ENCODE measurements at places on chromosomes 7 and 10.

GRCh38 chr7:69735582-69735981 lies 137.3 kb downstream of the AUTS2 start:
- H3K27me3 ChIP-seq = no peaks in the 10 kb centered on the region
- DNase-seq = no peak
- H3K4me1 ChIP-seq = no peaks in the 10 kb centered on the region
- H3K27ac ChIP-seq = no peak overlapping the region
- H3K4me3 ChIP-seq = no peak overlapping the region

DNA sequence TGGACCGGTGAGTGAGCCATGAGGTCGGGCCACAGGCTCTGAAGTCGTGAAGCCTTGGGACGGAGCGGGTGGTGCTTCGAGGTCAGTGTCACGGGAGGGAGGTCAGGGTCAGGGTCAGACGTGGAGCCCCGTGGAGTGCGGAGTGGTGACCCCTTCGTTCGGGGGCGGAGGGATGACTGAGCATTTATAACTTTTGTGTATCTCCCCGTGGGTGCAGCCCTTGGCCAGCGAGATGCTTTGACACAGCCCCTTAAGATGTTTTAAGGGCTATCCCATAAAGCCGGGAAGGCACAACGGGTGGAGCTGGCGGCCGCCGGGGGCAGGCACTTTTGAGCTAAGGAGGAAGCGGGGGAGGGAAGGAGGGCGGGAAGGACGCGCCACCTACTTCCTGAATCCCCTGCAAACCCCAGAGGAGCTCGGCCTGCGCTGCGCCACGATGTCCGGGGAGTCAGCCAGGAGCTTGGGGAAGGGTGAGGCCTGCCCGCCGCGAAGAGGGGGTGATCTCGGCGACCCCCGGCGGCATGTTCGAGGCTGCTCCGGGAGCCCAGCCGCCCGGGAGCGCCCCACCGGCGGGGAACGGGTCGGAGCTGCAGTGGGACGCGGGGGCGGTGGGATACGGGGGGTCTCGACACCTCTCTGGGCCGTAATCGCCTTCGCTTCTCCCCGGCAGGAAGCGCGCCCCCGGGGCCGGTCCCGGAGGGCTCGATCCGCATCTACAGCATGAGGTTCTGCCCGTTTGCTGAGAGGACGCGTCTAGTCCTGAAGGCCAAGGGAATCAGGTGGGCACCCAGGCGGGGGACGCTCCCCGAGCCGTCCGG lies at the start of gene GSTO1:
GSTO1 (plus strand) TSS at position 400 of the 818 bp plus-strand sequence; CDS start at position 437, 37 bp downstream.
- H3K27ac ChIP-seq = peak within 1 kb of the TSS; percentile 93
- DNase-seq = peak; percentile 76
- peaks cover 28% of the 10 kb centered on the region for H3K36me3 ChIP-seq
- H3K4me3 ChIP-seq = peak within 1 kb of the TSS; percentile 92
- peaks cover 16% of the 10 kb centered on the region for H3K27me3 ChIP-seq
- peaks cover 52% of the 10 kb centered on the region for H3K4me1 ChIP-seq

- H3K4me1 ChIP-seq = peaks cover 26% of the 10 kb centered on the region
- peak; percentile 57 for DNase-seq
- peaks cover 2% of the 10 kb centered on the region for H3K36me3 ChIP-seq
- H3K4me3 ChIP-seq = peak overlapping the region; percentile 68
Observed at GRCh38 chr7:141073173-141073640, 657 bp upstream of the TMEM178B start.

DNA sequence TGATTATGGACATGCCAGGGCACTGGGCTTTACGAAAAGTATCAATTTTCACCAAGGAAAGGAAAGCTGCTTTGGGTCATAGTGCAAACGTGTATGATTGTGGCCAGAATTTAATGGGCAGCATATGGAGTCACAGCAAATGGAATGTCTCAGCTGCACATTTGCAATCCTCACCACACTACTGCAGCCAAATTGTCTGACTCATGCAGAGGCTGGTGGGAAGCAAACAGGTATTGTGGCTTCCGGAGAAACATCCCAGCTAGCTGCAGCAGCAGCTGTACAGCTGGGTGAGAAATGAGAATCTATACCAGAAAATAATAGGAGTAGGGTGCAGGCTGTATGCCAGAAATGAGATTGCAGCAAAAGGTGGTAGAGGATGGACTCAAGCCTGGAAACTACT lies 374.7 kb upstream of the VWC2 start:
- H3K27me3 ChIP-seq = no peaks in the 10 kb centered on the region
- H3K36me3 ChIP-seq = no peaks in the 10 kb centered on the region
- no peaks in the 10 kb centered on the region for H3K4me1 ChIP-seq
- H3K27ac ChIP-seq = no peak overlapping the region
- H3K4me3 ChIP-seq = no peak overlapping the region

GRCh38 chr7:154953006-154953684 lies 49.8 kb downstream of the PAXIP1 start:
- no peak overlapping the region for H3K4me3 ChIP-seq
- no peaks in the 10 kb centered on the region for H3K27me3 ChIP-seq
- no peak overlapping the region for H3K27ac ChIP-seq
- peak; percentile 77 for DNase-seq
- no peaks in the 10 kb centered on the region for H3K4me1 ChIP-seq

DNA sequence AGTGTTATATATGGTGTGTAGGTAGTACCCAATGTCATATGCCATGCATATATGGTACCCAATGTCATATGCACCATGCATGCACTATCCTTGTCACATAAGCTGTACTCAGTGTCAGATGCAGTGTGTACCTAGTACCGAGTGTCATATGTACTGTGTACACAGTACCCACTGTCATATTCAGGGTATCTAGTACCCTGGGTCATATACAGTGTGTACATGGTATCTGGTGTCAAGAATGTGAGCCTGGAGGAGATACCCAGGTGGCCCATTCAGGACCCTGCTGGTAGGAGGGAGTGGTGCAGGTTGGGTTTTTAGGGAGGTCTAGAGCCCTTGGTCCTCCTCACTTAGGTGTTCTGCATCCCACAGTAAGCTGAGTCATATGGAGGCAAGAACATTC lies 1.8 kb downstream of the ZMYND11 start:
- H3K4me1 ChIP-seq = peaks cover 37% of the 10 kb centered on the region
- no peaks in the 10 kb centered on the region for H3K27me3 ChIP-seq
- H3K27ac ChIP-seq = peak overlapping the region; percentile 89
- peak overlapping the region; percentile 82 for H3K4me3 ChIP-seq

- no peak overlapping the region for H3K4me3 ChIP-seq
- peaks cover 10% of the 10 kb centered on the region for H3K4me1 ChIP-seq
- H3K36me3 ChIP-seq = no peaks in the 10 kb centered on the region
- DNase-seq = no peak
- H3K27ac ChIP-seq = no peak overlapping the region
Observed at GRCh38 chr7:33072471-33072870, 9.9 kb upstream of the NT5C3A start.

DNA sequence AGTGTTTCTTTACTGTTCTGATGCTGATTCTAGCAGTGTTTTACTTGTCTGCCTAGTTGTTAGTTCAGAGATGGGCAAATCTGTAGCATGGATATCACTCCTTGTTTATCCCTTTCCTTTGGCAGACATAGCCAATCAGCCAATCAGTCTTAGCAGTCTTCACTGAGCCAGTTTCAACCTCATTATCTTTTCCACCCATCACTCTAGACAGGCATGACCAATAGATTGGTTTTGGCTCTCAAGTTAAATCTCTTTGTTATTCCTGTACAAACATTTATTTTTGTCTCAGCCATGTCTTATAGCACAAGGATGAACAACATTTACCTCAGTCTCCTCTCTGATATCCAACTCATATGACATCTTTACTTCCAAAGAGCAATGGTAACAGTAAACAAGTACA lies 109.5 kb downstream of the PRKG1 start:
- DNase-seq = no peak
- no peak overlapping the region for H3K27ac ChIP-seq
- H3K36me3 ChIP-seq = no peaks in the 10 kb centered on the region
- no peak overlapping the region for H3K4me3 ChIP-seq
- H3K4me1 ChIP-seq = no peaks in the 10 kb centered on the region

DNA sequence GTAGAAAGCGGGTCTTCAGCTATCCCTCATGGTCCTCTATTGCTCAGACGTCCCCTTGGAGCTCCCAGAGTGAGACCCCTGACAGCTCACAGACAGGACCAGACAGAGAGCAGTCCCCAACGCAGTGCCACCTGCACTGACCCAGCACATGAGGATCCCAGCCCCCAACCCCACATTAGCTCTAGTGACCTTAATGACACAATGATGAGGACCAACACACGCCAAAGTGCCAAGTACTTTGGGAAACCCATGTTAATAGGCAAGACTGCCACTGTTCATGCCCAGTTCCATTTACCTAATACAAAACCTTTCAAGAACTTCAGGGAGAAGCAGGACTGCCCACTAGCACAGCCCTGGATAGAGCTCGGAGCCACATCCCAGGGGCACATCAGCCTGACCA lies 5.7 kb upstream of the GRB10 start:
- H3K27me3 ChIP-seq = peaks cover 82% of the 10 kb centered on the region
- no peaks in the 10 kb centered on the region for H3K36me3 ChIP-seq
- H3K4me3 ChIP-seq = no peak overlapping the region
- DNase-seq = no peak
- peaks cover 17% of the 10 kb centered on the region for H3K4me1 ChIP-seq

DNA sequence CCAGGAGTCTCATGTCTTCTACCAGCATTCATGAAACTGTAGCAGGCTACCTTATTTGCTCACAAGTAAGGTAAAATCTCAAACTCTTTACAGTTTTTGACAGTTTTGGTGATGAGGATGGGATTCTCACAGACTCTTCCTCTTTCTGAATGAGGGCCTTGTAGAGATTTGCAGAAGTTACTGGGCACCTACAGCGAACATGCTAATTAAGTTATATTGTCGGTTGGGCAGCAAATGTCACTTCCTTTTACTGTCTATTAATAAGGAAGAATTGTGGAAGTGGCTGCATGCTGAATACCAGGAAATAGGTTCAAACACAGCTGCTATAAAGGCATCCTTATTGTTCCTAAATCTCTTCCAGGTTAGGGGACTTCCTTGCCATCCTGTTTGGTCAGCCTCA lies 189.6 kb downstream of the DNAJC1 start:
- H3K27me3 ChIP-seq = no peaks in the 10 kb centered on the region
- H3K4me3 ChIP-seq = no peak overlapping the region

GRCh38 chr10:93701866-93702209 lies 554 bp downstream of the FRA10AC1 start:
- peaks cover 7% of the 10 kb centered on the region for H3K4me1 ChIP-seq
- H3K27me3 ChIP-seq = no peaks in the 10 kb centered on the region
- H3K4me3 ChIP-seq = no peak overlapping the region
- peaks cover 4% of the 10 kb centered on the region for H3K36me3 ChIP-seq
- DNase-seq = peak; percentile 21
- H3K27ac ChIP-seq = no peak overlapping the region

GRCh38 chr10:121089434-121089833 lies 238.3 kb downstream of the WDR11 start:
- H3K27ac ChIP-seq = no peak overlapping the region
- no peaks in the 10 kb centered on the region for H3K36me3 ChIP-seq
- H3K4me1 ChIP-seq = no peaks in the 10 kb centered on the region
- no peaks in the 10 kb centered on the region for H3K27me3 ChIP-seq
- DNase-seq = no peak

- no peak overlapping the region for H3K27ac ChIP-seq
- H3K27me3 ChIP-seq = no peaks in the 10 kb centered on the region
- H3K4me1 ChIP-seq = no peaks in the 10 kb centered on the region
- no peak overlapping the region for H3K4me3 ChIP-seq
- DNase-seq = no peak
Observed at GRCh38 chr10:112407696-112408095, 33.8 kb downstream of the ACSL5 start.

- no peaks in the 10 kb centered on the region for H3K36me3 ChIP-seq
- H3K27ac ChIP-seq = no peak overlapping the region
- no peak overlapping the region for H3K4me3 ChIP-seq
- H3K27me3 ChIP-seq = no peaks in the 10 kb centered on the region
Observed at GRCh38 chr10:67269828-67270227, 344.0 kb downstream of the LRRTM3 start.

Data from activated naive CD4-positive, alpha-beta T cell treated with anti-CD3 and anti-CD28 coated beads, Interleukin-2, amount 10 ng/mL, durations not matched to agents 7 days and 5 days (primary cell).